ENCODE measurements at places on chromosomes 16 and 17.

DNA sequence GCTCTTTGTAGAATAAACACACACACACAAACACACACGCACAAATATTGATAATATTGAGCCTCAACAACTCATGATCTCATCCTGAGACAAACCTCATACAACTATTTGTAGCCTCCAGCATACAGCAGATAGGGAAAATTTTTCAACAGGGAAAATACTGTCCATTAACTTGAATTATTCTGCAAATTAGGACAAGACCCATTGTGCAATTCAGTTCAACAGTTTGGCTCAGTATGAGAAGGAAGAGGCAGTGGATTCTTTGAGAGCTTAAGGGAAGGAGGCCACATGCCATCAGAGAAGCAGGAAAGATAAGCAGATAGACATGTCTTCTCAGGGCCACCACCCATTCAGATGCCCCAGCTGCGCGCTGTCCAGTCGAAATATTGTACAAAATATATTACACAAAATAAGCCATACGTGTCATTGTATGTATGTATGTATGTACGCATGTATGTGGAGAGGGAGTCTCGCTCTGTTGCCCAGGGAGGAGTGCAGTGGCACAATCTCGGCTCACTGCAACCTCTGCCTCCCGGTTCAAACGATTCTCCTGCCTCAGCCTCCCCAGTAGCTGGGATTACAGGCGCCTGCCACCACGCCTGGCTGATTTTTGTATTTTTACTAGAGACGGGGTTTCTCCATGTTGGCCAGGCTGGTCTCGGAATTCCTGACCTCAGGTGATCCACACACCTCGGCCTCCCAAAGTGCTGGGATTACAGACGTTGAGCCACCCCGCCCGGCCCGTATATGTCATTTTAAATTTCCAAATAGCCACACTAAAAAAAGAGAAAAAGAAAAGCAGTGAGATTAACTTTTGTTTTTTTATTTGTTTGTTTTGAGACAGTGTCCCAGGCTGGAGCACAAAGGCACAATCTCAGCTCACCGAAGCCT lies 1.8 kb downstream of the ZC3H7A start:
- DNase-seq: no peak

DNA sequence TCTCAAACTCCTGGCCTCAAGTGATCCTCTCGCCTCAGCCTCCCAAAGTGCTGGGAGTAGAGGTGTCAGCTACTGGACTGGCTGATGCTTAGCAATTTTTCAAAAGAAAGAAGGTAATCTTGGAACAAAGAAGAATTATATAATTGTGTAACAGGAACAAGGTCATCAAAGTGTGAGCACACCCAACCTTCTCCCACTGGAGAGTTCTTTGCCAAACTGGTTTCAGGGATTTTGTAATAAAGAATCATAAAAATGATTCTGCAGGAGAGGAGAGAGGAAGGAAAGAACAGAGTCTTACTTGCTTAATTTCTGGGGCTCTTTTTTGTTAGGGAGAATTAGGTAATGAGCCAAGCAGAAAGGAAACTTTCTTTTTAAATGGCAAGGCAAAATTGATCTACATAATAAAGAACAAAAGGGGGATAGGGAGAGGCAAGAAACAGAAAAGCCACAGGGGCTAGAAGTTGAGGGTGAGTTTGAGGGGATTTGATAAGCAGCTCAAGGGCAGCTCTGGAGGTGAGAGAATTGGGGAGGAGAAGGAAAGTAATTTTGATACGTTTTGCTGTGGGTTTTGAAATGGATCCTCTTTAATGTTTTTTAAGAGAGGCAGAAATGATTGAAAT lies 21.3 kb downstream of the CHD9NB start:
- no peak for DNase-seq

DNA sequence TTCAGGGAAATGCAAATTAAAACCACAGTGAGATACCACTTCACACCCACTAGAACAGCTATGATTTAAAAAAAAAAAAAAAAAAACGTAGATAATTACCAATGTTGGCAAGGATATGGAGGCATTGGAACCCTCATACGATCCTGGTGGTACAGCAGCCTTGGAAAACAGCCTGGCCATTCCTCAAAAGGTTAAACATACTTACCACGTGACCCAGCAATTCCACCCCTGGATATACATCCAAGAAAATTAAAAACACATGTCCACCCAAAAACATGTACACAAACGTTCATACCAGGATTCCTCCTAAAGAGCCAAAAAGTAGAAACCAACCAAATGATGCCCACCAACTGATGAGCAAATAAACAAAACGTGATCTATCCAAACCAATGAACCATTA lies 68.1 kb downstream of the GAS7 start:
- no peak for DNase-seq

- DNase-seq: peak; percentile 46
These were observed 12.8 kb downstream of the EVPL start for GRCh38 chr17:76014100-76014924.
